LHCN-M2 (cell line): ENCODE measurements at places on chromosomes 4 and X.
A peak's percentile ranks its signal among the peaks of the same experiment; 100 is the strongest.

GRCh38 chr4:109302361-109303139 lies at the start of gene COL25A1:
Gene COL25A1 (minus strand): TSS chr4:109302658.
- peak; percentile 79 for DNase-seq

- peak; percentile 76 for DNase-seq
These were observed 36.0 kb downstream of the STIM2 start for GRCh38 chr4:26896636-26897035.

- DNase-seq = no peak
These were observed 359.3 kb downstream of the GRXCR1 start for GRCh38 chr4:43251841-43252240.

GRCh38 chr4:14743172-14743571 lies 259.1 kb upstream of the CPEB2 start:
- DNase-seq = no peak

GRCh38 chrX:2187352-2188115 lies 313.2 kb downstream of the DHRSX start:
- DNase-seq = no peak

GRCh38 chr4:156290811-156291210 lies 337.1 kb upstream of the CTSO start:
- peak; percentile 20 for DNase-seq

- no peak for DNase-seq
These were observed 200.7 kb upstream of the NPY2R start for GRCh38 chr4:155007660-155008176.

DNA sequence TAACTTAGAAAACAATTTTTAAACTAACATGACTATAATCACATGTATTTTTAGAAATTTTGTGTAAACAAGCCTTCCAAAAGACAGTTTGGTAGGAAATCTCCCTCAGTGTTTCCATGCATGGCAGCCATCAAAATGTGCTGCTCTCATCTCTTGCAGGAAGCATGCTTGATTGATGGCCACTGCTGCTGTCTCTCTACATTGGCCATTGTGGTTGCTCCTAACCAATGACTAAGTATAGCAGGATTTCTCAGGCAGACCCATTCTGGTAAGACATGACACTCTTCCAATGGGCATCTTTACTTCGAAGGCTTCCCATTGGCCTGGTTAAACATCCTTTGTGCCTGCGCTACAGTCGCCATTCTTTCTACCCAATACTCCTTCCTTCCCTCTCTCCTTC lies 78.9 kb upstream of the GUCY1A1 start:
- peak; percentile 33 for DNase-seq

DNA sequence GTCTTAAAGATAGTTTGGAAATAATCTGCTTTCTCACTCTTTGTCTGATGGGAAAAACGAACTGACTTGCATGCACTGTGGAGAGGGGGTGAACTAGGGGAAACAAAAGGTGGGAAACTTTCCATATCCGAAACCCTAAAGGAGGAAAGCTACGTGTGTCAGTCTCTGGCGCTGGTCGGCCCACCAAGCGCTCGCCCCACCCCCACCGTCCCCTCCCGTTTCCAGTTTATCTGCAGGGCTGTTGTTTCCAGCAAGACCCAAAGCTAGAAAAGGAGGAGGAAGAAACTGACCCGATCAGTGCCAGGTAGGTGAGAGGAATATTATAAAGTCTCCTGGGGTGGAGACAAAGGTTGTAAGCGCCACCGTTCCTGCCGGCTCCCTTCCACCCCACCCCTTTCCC lies 552 bp downstream of the TCEAL9 start:
- DNase-seq = no peak

DNA sequence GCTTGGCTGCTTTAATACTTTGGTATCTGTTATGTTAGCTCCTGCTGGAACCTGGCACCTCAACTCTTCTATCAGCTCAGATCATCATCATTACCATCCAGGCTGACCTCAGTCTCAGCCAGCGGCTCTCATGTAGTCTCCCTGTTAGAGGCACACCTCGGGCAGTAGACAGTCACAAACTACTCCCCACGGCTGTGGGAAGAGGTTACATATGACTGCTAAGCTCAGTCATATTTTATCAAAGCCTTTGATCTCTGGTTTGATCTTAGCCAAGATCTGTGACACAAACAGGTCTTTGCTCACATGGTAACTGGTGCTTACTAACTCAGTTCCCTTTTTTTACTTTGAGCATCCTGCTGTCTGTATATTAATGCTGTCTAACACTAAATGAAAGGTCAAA lies 384.9 kb downstream of the CENPC start:
- no peak for DNase-seq

GRCh38 chr4:113825272-113825671 lies 63.7 kb upstream of the CAMK2D start:
- no peak for DNase-seq

DNA sequence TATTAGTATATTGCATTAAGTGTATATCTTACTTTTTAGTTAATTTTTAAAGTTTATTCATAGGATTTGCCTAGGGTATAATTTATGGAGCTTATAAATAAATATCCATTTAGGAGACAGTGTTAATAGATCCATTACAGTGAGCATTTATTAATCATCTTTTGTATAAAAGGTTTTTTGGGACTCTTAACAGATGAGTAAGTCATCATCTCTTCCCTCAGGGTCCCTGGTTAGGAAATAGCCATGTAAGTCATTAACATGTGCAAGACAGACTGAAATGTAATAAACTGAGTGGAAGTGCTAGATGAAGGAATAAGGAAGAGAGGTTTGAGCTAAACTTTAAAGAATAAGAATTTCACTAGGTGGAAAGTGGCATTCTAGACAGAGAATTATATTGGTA lies 69.2 kb downstream of the PAQR3 start:
- no peak for DNase-seq

GRCh38 chrX:153947009-153947769 lies 2.7 kb upstream of the RENBP start:
- peak; percentile 68 for DNase-seq

GRCh38 chr4:186778134-186778533 lies 54.5 kb upstream of the FAT1 start:
- DNase-seq = no peak

DNA sequence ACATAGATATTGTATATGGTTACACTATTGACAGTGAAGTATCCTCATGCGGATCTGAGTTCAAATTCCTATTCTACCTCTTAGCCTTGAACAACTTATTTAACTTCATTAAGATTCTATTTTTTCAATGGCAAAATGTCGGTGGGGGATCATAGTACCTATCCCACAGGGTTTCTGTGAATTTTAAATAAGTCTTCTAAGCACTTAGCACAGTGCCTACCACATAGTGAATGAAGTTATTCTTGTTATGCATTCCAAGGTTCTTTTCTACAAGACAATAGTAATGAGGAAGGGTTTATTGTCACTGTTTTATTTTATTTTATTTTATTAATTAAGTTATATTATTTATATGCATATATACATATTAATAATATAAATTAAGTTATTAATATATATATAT lies 8.8 kb upstream of the ENAM start:
- DNase-seq = no peak

DNA sequence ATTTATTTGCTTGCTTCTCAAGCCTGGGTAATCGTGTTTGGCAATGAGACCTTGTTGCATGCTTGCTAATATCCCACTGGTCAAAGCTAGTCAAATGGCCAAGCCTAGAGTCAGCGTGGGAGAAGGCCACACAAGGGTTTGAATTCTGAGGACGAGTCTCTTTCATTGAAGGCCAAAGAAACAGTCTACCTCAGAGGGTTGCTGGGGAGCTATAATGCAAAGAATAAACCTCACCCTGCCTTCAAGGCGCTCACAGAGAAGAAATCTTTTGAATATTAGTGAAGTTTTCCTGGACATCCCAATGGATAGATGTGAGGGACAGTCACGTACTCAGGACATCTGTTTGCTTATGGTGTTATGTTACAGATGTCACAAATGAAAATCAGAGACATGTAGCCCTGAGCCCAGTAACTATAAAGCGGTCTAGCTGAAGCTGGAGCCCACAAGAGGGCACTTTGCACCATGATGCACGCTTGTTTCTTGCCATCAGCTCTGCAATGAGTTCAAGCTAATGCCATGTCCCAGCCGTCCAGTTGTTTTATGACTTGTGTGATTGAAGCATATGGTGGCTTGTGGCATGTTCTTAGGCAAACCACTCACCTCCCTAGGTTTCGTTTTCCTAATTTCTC lies 1.1 kb upstream of the TLR3 start:
- DNase-seq = peak; percentile 82

GRCh38 chr4:61588621-61589402 lies 388.7 kb downstream of the ADGRL3 start:
- no peak for DNase-seq

- DNase-seq = peak; percentile 86
These were observed 1039.2 kb upstream of the PABPC4L start for GRCh38 chr4:135240796-135241195.

DNA sequence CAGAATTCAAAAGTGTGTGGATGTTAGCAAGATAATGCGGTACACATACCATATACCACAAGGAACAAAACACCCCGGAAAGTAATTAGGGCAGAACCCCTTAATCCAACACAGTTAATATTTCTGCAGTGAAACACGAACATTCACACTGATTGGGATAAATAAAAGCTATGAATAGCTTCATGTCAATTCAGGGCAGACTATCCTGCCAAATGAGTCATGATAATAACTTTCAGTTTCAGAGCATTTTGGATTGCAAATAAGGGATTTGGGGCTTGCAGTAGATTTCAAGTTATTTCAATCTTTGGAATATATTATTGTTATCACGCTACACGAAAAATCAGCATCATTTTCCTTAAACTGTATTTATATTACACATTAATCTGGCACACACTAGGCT lies 24.3 kb downstream of the IRF2 start:
- peak; percentile 65 for DNase-seq

GRCh38 chr4:13430834-13431568 lies 53.1 kb downstream of the RAB28 start:
- DNase-seq = no peak

DNA sequence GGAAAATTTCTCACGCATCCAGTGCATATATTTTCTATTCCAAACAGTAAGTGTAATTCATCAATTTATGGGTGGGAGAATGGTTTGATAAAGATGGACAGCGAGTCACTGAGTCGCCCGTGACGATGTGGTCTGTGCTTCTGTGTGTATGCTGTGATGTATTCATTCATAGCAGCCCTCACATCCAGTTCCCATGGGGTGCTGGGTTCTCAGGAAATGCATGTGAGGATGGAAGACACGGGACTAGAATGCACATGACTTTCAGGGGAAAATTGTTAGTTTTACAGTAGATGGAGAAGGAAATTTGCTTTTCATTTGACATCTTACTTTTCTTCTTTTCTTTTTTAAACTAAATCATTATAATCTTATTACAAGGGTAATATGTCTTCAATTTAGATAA lies 152.9 kb downstream of the STOX2 start:
- DNase-seq = no peak

DNA sequence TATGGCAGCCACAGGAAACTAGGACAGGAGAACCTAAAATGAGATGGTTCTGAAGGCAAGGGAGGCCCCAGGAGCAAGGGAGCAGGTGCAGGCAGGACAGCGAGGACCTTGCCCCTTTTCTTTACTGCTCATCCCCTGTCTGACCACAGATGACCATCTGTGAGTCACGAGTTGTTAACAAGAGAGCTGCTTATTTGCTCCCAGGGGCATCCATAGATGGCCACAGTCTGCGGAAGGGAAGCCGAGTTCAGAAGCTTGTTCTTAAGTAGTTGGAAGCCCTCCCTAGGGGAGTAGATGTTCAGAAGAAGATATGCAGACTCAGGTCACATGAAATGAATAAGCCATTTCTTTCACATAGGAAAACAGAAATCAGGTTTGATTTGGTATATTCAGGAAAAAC lies 69.4 kb downstream of the EVC2 start:
- peak; percentile 97 for DNase-seq

DNA sequence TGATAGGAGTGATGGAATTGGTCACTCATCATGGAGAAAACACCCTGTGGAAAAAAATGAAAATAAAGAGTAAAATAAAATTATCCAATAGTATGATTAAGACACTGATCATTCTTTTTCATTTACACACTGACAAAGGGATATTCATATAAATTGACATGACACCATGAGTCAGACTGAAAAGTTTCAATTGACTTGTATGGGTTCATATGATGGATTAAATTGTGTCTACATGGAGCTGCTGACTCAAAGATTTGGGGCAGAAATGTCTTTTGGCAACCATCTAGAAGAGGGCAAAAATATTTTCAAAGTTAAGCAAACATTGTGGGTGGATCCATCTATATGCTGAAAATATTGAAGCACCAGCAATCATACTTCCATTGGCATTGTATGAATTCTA lies 153.4 kb upstream of the PPP3CA start:
- no peak for DNase-seq

- no peak for DNase-seq
These were observed 117.0 kb downstream of the SPOCK3 start for GRCh38 chr4:167117273-167117672.

DNA sequence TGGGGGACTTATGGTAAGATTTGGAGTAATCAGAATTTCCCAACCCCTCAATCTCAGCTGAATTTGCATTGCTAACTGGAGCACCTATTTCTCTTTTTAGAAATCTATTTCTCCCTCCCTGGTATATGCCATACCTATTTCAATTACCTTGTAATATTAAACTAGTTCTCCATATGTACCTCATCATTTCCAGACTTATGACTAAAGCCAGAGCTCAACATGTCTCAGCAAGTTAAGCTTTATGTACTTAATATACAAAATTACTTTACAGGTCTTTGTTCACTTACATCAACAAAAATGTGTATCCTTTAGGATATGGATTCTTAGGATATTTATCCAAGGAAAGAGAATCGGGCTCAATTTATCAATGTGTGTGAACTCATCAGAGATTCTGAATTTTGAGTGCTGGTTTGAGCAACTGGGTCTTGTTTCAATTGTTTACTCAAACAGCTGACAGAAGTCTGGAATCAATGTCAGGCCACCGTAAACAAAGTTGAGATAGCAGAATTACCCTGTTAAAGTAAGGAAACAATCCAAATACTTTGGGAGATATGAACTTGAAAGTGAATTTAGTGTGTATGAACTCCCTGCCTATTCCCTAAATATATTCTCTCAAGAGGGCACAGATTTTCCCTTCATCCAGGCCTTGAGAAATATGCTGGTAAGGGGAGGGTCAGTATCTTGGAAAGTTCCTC lies 199.6 kb downstream of the VEGFC start:
- no peak for DNase-seq

- DNase-seq = no peak
These were observed 14.7 kb downstream of the GAK start for GRCh38 chr4:917466-917865.
